NCI-H460 (cell line): ENCODE measurements at places on chromosomes 3 and 15.

- DNase-seq = no peak
Measured at GRCh38 chr3:154131830-154132229, 10.6 kb downstream of the ARHGEF26 start.

- no peak for DNase-seq
Measured at GRCh38 chr15:61146091-61146930, 82.8 kb downstream of the RORA start.

- no peak for DNase-seq
Measured at GRCh38 chr15:62896380-62896866, 146.1 kb upstream of the TPM1 start.

- no peak for DNase-seq
Measured at GRCh38 chr3:189551007-189551406, 80.2 kb upstream of the TP63 start.

DNA sequence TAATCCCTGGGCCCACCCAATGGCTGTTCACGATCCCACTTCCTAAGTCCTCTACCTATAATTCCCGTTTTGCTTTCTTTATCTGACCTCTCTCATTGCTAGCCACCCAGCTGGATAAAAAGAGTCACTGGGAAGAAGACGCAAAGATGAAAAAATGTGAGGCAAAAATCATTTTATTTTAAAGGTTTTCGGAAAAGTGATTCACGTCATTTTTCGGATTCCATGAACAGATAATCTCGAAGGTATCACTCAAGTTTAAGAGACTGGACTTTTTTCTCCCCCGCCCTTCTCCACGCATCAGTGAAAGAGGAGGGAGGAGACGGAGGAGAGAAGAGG is 266.6 kb downstream of the CGGBP1 start:
- no peak for DNase-seq

DNA sequence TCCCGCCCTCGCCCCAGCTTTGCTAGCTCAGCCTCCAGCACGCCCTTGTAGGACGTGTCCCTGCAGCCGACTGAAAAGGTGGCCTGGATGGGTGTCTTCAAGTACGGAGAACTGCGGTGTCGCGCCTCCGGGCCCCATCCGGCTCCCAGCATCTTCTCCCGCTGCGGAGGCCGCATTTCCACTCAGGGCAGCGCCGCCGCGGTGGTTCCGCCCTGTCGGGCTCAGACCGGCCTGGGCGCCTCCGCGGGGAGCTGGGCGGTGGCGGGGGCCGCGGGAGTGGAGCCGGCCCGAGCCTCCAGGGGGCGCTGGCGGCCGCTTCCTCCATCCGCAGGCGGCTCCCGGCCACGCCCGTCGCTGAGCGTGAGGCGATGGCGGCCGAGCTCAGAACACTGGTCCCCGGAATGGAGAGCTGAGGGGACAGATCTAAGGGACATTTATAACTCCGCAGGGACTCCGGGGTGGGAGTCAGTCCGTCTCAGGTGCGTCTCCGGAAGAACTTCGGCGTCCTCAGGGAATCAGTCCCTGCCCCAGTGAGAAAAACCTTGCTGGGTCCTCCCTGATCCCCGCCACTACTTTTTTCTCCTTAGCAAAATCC is 13.6 kb upstream of the SMCO1 start:
- DNase-seq = peak; percentile 62

GRCh38 chr3:29868543-29869101 is 587.8 kb downstream of the RBMS3 start:
- DNase-seq = no peak

- DNase-seq = no peak
Measured at GRCh38 chr3:23421811-23422516, 218.8 kb downstream of the UBE2E2 start.

- no peak for DNase-seq
Measured at GRCh38 chr15:70580286-70580685, 183.1 kb downstream of the UACA start.

GRCh38 chr3:162077108-162077507 is 580.5 kb downstream of the OTOL1 start:
- DNase-seq = no peak

DNA sequence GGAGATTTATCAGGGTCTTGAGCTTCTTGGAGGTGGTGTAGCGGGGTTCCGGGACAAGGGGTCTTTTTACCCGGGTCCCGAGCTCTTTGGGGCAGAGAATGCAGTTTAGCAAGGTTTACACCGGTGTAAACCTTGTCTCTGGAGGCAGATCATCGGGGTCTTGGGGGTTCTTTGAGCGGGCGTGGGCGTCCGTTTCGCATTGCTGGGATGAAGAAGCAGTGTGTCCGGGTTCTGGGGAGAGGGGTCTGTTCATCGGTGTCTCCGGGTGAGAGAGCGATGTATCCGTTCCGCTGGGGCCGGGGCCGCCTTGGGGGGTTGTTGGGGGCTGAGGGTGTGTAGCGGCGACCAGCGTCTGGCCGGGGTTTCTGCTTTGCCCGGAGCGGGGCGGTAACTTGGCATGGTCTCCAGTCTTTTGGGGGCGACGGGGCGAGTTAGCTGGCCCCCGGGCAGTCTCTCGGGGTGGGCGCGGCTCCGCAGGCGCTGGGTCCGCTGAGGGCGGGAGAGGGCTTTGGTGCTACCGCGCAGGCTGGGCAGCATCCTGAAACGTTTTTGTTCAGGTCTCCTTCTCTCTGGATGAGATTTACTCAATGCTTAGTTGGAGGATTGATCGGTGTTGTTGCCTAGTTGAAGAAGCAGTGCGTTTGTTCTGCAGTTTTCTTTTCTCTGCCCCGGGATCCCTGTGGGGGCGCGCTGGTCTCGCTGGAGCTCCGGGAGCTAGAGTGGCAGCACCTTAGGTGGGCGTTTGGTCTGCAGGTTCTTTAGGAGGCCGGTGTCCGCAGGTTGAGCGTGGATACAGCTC is 843 bp downstream of the GLCE start:
- DNase-seq = no peak

- DNase-seq = no peak
Measured at GRCh38 chr3:58536501-58537411, at the start of gene ACOX2. ACOX2 (minus strand) TSS chr3:58537190; CDS start chr3:58535106, 2,084 bp downstream.

- no peak for DNase-seq
Measured at GRCh38 chr3:29914861-29915524, 634.1 kb downstream of the RBMS3 start.

GRCh38 chr15:89770041-89770440 is 6.1 kb upstream of the MESP2 start:
- DNase-seq = no peak

- no peak for DNase-seq
Measured at GRCh38 chr15:98164571-98164970, 204.1 kb downstream of the ARRDC4 start.

- no peak for DNase-seq
Measured at GRCh38 chr3:145518639-145519038, 642.3 kb downstream of the PLOD2 start.

GRCh38 chr15:38042707-38043445 is 108.4 kb downstream of the TMCO5A start:
- no peak for DNase-seq

DNA sequence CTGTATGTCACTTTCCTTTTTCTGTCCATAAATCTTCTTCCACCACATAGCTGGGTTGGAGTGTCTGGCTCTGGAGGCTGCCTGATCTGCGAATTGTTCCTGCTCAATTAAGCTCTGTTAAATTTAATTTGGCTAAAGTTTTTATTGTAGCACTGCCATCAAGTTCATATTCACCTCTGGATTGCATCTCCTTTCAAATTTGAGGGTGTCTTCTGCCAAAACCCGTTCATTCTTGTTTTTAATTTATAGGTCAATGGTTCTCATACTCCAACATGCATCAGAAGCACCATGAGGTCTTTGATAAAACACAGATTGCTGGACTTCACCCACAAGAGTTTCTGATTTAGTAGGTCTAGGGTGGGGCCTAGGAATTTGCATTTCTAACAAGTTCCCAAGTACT is 276.5 kb upstream of the NECTIN3 start:
- no peak for DNase-seq

DNA sequence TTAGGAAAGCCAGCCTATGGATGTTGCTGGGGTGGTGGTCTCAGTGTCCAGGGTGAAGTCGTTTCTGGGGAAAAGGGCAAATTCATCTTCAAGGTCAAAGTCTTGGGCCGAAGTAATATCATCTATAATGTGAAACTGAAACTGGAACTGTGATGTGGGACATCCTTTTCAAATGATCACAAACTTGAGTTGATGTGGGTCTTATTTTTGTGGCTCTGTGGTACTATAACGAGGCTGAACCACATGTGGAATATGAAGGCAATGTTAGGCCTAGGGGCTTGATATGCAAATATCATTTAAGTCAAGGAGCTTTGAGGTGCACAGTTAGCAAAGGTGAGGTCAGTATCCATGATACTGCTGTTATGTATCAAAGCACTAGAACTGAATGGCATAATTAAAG is 1.5 kb upstream of the CD200R1L start:
- no peak for DNase-seq

GRCh38 chr15:68552773-68553172 is 26.0 kb upstream of the CORO2B start:
- DNase-seq = no peak

GRCh38 chr3:190491533-190492054 is 22.3 kb upstream of the IL1RAP start:
- no peak for DNase-seq

GRCh38 chr3:170560717-170561382 is 25.0 kb downstream of the SLC7A14 start:
- no peak for DNase-seq

GRCh38 chr3:67713764-67714469 is 59.5 kb upstream of the SUCLG2 start:
- DNase-seq = no peak

DNA sequence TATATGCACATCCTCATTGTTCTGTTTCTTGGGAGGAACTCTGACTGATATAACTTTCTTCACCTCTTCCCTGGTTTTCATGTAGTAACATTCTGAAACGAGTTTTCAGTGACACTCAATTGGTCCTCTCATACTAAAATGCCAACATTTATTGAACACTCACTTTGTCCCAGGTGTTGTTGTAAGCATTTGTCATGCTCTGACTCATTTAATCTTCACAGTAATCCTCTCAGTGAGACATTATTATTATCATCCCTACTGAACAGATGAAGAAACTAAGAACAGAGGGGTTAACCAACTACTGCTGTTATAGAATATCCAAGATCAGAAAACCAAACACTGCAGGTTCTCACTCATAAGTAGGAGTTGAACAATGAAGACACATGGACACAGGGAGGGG is 94.1 kb upstream of the MRPL3 start:
- no peak for DNase-seq

GRCh38 chr15:82539691-82540054 is 584 bp downstream of the RPS17 start:
- DNase-seq = no peak

- no peak for DNase-seq
Measured at GRCh38 chr3:75048650-75049049, 434.2 kb upstream of the CNTN3 start.

DNA sequence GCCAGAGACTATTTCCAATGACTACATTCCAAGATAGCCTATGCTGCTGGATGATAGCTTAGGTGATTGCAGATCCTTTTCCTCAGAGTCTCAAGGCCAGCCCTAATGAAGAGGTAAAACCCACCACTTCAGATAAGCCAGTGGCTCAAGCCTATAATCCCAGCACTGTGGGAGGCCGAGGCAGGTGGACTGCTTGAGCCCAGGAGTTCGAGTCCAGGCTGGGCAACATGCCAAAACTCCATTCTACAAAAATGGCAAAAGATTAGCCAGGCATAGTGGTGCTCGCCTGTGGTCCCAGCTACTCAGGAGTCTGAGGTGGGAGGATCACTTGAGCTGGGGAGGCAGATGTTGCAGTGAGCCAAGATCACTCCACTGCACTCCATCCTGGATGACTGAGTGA is 495.3 kb downstream of the ZIC1 start:
- DNase-seq = no peak

DNA sequence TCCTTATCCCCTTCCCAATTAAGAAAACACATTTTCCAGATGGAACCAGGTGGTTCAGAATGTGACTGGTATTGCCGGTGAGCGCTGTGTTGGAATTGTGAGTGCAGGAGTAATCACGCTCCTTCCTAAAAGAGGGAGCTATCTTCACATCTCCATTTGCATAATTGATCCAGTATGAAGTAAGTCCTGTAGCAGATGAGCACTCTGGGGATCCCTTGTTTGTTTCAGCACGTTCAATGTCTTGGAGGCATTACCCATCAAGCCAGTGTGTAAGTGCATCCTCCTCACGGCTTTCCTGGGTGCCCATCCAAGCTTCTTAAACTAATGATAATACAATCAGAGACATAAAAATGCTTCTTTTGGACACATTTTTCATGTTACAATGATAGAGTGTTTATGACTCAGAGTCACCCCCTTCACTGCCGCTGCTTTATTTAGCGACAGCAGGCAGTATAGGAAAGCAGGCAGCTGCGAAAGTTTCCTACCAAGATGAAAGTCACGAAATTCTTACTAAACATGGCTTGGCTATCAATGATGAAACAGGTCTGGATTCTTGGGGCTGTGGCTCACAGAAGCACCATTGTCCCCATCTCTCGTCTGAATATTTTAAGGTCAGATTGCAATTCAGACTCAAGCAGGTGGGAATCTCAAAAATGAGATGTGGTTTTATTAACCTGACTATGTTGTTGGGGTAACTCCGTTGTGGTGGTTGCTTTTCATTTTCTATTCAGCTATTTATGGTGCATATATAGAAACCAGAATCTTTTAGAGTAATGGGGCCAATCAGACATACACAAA is 346.3 kb upstream of the MDFIC2 start:
- DNase-seq = no peak

DNA sequence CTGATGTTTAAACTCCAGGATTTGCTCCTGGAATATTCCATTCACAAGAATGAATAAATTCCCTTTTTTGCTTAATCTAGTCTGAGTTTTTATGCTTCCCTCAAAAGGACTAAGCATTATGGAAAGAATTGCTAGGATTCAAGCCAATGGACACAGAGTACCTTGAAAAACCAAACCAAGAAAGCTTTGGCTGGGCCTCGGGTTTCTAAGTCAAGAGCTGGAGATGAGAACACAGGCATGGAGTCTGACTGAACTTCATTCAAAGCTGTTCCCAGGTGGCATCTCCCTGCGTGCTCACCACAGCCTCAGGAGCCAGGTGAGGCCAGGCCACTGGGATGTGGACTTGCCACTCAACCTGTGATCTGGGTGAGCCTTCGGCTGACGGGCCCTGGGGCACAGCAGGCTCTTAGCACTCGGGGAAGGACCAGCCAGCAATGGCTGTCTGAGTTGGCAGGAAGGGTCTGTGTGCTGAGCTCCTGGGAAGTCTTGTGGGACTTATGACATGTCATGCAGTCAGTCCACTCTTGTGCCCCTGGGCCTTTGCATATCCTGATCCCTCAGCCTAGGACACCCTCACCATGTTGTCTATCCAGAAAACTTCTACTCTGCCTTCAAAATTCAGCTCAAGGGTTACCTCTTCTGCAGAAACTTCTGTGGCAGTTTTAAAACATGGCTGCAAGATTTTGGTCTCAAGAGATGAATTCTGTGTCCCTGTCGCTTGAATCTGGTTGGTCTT is 21.8 kb downstream of the CRABP1 start:
- no peak for DNase-seq

GRCh38 chr3:194067949-194068362 is 68.0 kb upstream of the HES1 start:
- DNase-seq = no peak

- no peak for DNase-seq
Measured at GRCh38 chr3:3196148-3196861, 16.8 kb upstream of the CRBN start.
